ENCODE measurements at places on chromosomes 2 and 18. TPM values are rescaled to one million over a fixed set of nuclear protein-coding genes. Genes with fewer than 3 reads are reported as not detected.
A peak's percentile ranks its signal among the peaks of the same experiment; 100 is the strongest.

- H3K4me1 ChIP-seq: peaks cover 52% of the 10 kb centered on the region
- H3K27ac ChIP-seq: peak overlapping the region; percentile 72
- no peaks in the 10 kb centered on the region for H3K27me3 ChIP-seq
Observed at GRCh38 chr18:56647951-56648893, 2.9 kb upstream of the WDR7 start.

DNA sequence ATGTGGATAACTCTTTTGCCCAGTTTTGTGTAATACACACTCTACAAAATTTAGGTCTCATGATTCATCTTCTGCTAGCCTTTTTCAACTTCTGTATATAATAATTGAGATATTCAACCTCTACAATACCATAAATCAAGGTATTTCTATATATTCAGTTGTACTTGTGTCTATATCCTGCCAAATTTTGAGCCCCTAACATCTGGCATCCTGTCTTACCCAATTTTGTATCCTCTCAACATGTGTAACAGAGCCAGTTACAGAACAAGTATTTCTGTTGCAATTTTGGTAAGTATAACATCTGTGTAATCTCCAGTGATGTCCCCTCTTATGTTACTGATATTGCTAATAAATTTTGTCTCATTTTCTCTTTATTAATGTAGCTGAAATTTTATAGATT lies 145.8 kb downstream of the TRIB2 start:
- H3K27ac ChIP-seq: no peak overlapping the region
- no peak for DNase-seq
- H3K36me3 ChIP-seq: peaks cover 44% of the 10 kb centered on the region
- H3K4me1 ChIP-seq: peaks cover 24% of the 10 kb centered on the region
- peaks cover 4% of the 10 kb centered on the region for H3K27me3 ChIP-seq
- H3K4me3 ChIP-seq: no peak overlapping the region

GRCh38 chr2:17625446-17625845 lies 85.0 kb downstream of the VSNL1 start:
- no peak overlapping the region for H3K4me3 ChIP-seq
- no peaks in the 10 kb centered on the region for H3K27me3 ChIP-seq
- no peak for DNase-seq
- H3K4me1 ChIP-seq: peaks cover 2% of the 10 kb centered on the region

- no peak overlapping the region for H3K27ac ChIP-seq
- no peaks in the 10 kb centered on the region for H3K36me3 ChIP-seq
- H3K4me1 ChIP-seq: no peaks in the 10 kb centered on the region
- no peaks in the 10 kb centered on the region for H3K27me3 ChIP-seq
- no peak overlapping the region for H3K4me3 ChIP-seq
Observed at GRCh38 chr18:43847164-43848091, 570.1 kb upstream of the SYT4 start.

DNA sequence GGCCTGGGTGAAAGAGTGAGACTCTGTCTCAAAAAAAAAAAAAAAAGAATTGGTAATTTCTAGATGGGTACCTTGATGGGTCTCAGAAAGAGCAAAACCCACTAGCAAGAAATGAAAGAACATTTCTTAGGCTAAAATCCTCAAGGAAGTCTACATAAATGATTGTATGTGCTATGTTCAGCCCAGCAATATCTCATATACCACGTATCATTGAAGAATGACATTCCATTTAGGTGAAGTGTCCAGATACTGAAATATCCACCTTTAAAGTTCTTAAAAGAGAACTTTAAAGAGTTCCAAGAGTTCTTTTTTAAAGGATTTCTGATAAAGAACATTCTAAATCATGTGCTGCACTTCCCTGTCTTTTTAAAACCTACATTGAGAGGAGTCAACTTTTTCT lies 19.2 kb downstream of the NRP2 start:
- no peaks in the 10 kb centered on the region for H3K27me3 ChIP-seq
- no peak for DNase-seq
- no peaks in the 10 kb centered on the region for H3K36me3 ChIP-seq
- peaks cover 13% of the 10 kb centered on the region for H3K4me1 ChIP-seq
- no peak overlapping the region for H3K27ac ChIP-seq

DNA sequence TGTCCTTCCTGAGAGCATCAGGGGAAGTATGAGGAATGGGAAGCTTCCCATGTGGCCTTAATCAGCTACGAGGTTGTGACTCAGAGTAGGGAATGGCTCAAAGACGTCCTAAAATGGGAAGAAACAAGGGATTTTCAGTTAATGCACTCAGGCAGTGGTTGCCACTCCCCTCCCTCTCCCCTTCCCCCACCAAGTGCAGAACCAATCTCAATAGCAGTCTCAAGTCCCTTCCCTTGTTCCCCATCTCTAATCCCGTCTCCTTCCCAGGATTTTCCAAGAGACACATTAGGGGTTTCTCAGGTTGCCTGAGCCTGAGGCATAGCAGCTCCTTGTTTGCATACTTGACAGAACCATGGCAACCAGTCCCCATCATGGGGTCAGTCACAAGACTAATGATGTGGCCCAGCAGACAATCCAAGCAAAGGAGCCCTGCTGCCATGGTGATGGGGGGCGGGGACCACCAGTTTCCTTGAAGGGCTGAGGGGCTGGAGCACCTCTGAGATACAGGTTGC lies 18.2 kb upstream of the RESP18 start:
- H3K27me3 ChIP-seq: peaks cover 17% of the 10 kb centered on the region
- H3K4me1 ChIP-seq: no peaks in the 10 kb centered on the region

The MBD5 gene
- 27.0 TPM for total RNA-seq

The FAHD2B gene
- total RNA-seq: 32.0 TPM

The PLCD4 gene
- total RNA-seq: 0.32 TPM

The INO80B gene
- total RNA-seq: 29.1 TPM

The ABCA12 gene
- total RNA-seq: not detected

The UGT1A6 gene
- not detected for total RNA-seq

The CCDC178 gene
- not detected for total RNA-seq
